Osteoblast (primary cell): ENCODE measurements at places on chromosomes 3 and 15. TPM values are rescaled to one million over a fixed set of nuclear protein-coding genes. Genes with fewer than 3 reads are reported as not detected.
A peak's percentile ranks its signal among the peaks of the same experiment; 100 is the strongest.

ENTPD3 gene
- 0.36 and 0.88 TPM in 2 replicates for total RNA-seq

DNA sequence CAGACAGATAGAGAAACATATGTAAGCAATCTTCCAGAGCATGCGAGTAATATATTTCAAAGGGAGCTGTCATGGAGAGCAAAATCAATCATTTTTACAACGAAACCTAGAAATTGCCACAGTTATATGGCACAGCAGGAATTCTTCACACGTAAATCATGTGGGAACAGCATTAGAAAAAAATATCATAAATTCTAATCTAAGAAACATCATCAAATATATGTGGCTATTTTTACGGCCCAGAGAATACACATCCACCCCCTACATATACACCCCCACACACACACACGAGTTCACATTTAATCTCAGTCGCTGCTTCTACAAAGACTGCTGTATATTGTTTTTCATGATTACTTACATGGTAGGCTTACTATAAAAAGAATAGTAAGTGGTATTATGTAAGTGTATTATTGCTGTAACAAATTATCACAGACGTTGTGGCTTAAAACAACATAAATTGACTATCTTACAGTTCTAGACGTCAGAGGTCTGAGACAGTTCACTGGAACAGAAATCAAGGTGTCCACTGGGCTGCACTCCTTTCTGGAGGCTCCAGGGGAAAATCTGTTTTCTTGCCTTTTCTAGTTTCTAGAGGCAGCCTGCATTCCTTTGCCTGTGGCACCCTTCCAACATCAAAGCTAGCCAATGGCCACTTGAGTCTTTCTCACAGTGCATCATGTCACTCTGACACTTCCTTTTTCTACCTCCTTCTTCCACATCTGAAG lies 363.3 kb downstream of the ULK4 start:
- H3K36me3 ChIP-seq: no peaks in the 10 kb centered on the region
- H3K4me1 ChIP-seq: no peaks in the 10 kb centered on the region
- no peak overlapping the region for H3K4me3 ChIP-seq
- DNase-seq: no peak
- H3K27ac ChIP-seq: no peak overlapping the region

- no peak overlapping the region for H3K27ac ChIP-seq
- H3K4me1 ChIP-seq: no peaks in the 10 kb centered on the region
- H3K4me3 ChIP-seq: no peak overlapping the region
- no peak for DNase-seq
- no peaks in the 10 kb centered on the region for H3K27me3 ChIP-seq
Measured at GRCh38 chr3:169563775-169564059, 99.8 kb downstream of the MECOM start.

IGF2BP2 gene
- total RNA-seq: 80.4 and 81.8 TPM in 2 replicates

MYO5C gene
- under 0.01 TPM in 2 replicates for total RNA-seq

- H3K27me3 ChIP-seq: no peaks in the 10 kb centered on the region
- peaks cover 18% of the 10 kb centered on the region for H3K36me3 ChIP-seq
- no peak for DNase-seq
- peaks cover 12% of the 10 kb centered on the region for H3K4me1 ChIP-seq
Measured at GRCh38 chr3:67602816-67603215, 51.6 kb downstream of the SUCLG2 start.

CADM2 gene
- total RNA-seq: 0.29 TPM in 1 of 2 replicates, not detected in the other

DNA sequence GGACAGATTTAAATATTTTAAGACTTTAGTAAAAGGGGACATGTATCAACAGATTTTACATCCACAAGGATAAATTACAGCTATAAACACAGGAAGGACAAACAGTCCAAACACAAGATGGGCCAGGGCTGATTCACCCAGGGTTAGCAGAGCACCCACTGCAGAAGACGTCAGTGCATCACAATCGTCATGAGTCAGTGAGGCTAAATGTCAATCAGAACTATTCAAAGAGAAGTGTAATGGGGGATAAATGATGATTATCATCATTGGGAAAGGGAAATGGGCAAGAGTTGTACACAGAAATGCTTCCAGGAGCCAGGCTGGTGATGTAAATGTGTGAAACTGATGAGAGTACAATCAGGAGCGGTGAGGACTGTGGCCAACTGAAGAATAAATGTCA lies 226.8 kb downstream of the PLCL2 start:
- DNase-seq: no peak
- peaks cover 3% of the 10 kb centered on the region for H3K4me1 ChIP-seq
- no peak overlapping the region for H3K27ac ChIP-seq
- no peaks in the 10 kb centered on the region for H3K27me3 ChIP-seq
- H3K36me3 ChIP-seq: no peaks in the 10 kb centered on the region

- H3K4me1 ChIP-seq: peaks cover 6% of the 10 kb centered on the region
- no peak overlapping the region for H3K4me3 ChIP-seq
- DNase-seq: no peak
Measured at GRCh38 chr3:45272032-45272810, 46.1 kb upstream of the TMEM158 start.

IL17RE gene
- 0.29 and 0.72 TPM in 2 replicates for total RNA-seq

GRCh38 chr3:48478626-48479555 lies 25.1 kb downstream of the SHISA5 start:
- H3K4me3 ChIP-seq: no peak overlapping the region
- H3K27me3 ChIP-seq: no peaks in the 10 kb centered on the region
- H3K36me3 ChIP-seq: peaks cover 6% of the 10 kb centered on the region
- no peak for DNase-seq
- H3K4me1 ChIP-seq: no peaks in the 10 kb centered on the region
- H3K27ac ChIP-seq: no peak overlapping the region

GRCh38 chr3:117756563-117756962 lies 1047.0 kb downstream of the TUSC7 start:
- no peak overlapping the region for H3K4me3 ChIP-seq
- H3K27me3 ChIP-seq: no peaks in the 10 kb centered on the region
- H3K36me3 ChIP-seq: no peaks in the 10 kb centered on the region
- no peak overlapping the region for H3K27ac ChIP-seq

- H3K36me3 ChIP-seq: no peaks in the 10 kb centered on the region
- peak overlapping the region; percentile 90 for H3K4me3 ChIP-seq
- peak overlapping the region; percentile 100 for H3K27ac ChIP-seq
- no peak for DNase-seq
Measured at GRCh38 chr3:100402256-100402655, 917 bp downstream of the LNP1 start.

GRCh38 chr15:98442379-98442833 lies 205.9 kb upstream of the IGF1R start:
- no peaks in the 10 kb centered on the region for H3K36me3 ChIP-seq
- H3K4me3 ChIP-seq: no peak overlapping the region
- no peaks in the 10 kb centered on the region for H3K4me1 ChIP-seq
- H3K27me3 ChIP-seq: no peaks in the 10 kb centered on the region

- H3K4me3 ChIP-seq: no peak overlapping the region
- no peaks in the 10 kb centered on the region for H3K4me1 ChIP-seq
- no peak overlapping the region for H3K27ac ChIP-seq
- H3K27me3 ChIP-seq: no peaks in the 10 kb centered on the region
- no peak for DNase-seq
- no peaks in the 10 kb centered on the region for H3K36me3 ChIP-seq
Measured at GRCh38 chr3:191972714-191973398, 511.9 kb downstream of the PYDC2 start.

GRCh38 chr15:40439960-40440742 lies 602 bp upstream of the BAHD1 start:
- peaks cover 47% of the 10 kb centered on the region for H3K27me3 ChIP-seq
- peaks cover 9% of the 10 kb centered on the region for H3K4me1 ChIP-seq
- H3K27ac ChIP-seq: no peak overlapping the region

GRCh38 chr3:195221015-195221853 lies 49.7 kb downstream of the XXYLT1 start:
- peak; percentile 66 for DNase-seq
- H3K27me3 ChIP-seq: no peaks in the 10 kb centered on the region
- no peak overlapping the region for H3K4me3 ChIP-seq
- no peaks in the 10 kb centered on the region for H3K36me3 ChIP-seq

DNA sequence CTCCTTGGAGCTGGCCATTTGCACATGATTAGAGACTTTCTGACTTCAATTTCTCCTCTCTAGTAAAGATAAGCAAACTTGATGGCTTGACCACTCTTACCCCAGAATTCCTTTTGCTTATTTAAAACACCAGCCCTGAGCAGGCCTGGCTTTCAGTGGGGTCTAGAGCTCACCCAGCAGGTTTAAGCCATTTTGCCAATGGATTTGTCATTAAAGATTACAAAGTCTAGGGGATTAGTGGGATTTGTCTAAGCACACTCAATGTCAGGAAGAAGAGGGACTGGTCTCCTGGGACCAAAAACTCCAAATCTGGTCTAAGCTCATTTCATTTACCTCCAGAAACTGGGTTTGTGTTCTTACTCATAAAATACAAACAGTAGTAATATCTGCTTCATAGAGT lies 57.3 kb upstream of the SNTN start:
- no peak overlapping the region for H3K27ac ChIP-seq
- no peak overlapping the region for H3K4me3 ChIP-seq
- no peak for DNase-seq

GRCh38 chr3:147513785-147514184 lies 104.6 kb downstream of the ZIC1 start:
- no peak overlapping the region for H3K27ac ChIP-seq
- no peaks in the 10 kb centered on the region for H3K27me3 ChIP-seq
- H3K4me3 ChIP-seq: no peak overlapping the region
- no peaks in the 10 kb centered on the region for H3K4me1 ChIP-seq
- DNase-seq: no peak

GRCh38 chr15:47908950-47909670 lies 191.8 kb downstream of the SEMA6D start:
- no peak overlapping the region for H3K27ac ChIP-seq
- H3K4me1 ChIP-seq: no peaks in the 10 kb centered on the region
- H3K4me3 ChIP-seq: no peak overlapping the region
- H3K27me3 ChIP-seq: no peaks in the 10 kb centered on the region
- no peaks in the 10 kb centered on the region for H3K36me3 ChIP-seq
- no peak for DNase-seq

GABRA5 gene
- total RNA-seq: not detected in 2 replicates

WWTR1 gene
- 79.3 and 84.7 TPM in 2 replicates for total RNA-seq

- DNase-seq: no peak
- no peaks in the 10 kb centered on the region for H3K4me1 ChIP-seq
- no peak overlapping the region for H3K27ac ChIP-seq
- no peaks in the 10 kb centered on the region for H3K36me3 ChIP-seq
Measured at GRCh38 chr3:148582126-148582525, 115.6 kb upstream of the AGTR1 start.

- no peak overlapping the region for H3K4me3 ChIP-seq
- H3K27ac ChIP-seq: no peak overlapping the region
- no peaks in the 10 kb centered on the region for H3K27me3 ChIP-seq
- DNase-seq: peak; percentile 82
- no peaks in the 10 kb centered on the region for H3K4me1 ChIP-seq
Measured at GRCh38 chr3:195768414-195768813, 43.3 kb downstream of the MUC4 start.

ZNF385D gene
- 2.5 and 2.9 TPM in 2 replicates for total RNA-seq

FEZF2 gene
- not detected in 2 replicates for total RNA-seq

DNA sequence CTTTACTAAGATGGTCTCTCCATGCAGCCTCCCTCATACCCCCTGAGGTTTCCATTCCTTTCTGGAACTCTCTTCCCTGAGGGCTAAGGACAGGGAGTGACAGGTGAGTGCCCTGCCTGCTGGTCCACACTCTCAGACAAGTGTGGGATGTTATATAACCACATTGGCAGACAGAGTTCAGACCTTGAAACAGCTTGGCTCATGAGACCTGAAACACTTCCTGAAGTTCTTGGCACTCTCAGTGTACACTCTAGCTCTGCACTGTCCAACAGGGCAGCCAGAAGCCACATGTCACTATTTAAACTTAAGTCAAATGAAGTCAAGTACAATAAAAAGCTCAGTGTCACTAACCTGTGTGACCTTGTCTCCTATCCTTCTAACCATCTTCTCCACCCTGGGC lies 188.5 kb downstream of the ZNF621 start:
- H3K27me3 ChIP-seq: no peaks in the 10 kb centered on the region
- H3K27ac ChIP-seq: no peak overlapping the region
- no peaks in the 10 kb centered on the region for H3K4me1 ChIP-seq
- DNase-seq: no peak
- H3K4me3 ChIP-seq: no peak overlapping the region

TSPAN3 gene
- total RNA-seq: 203 and 235 TPM in 2 replicates

- peak; percentile 42 for DNase-seq
- H3K27me3 ChIP-seq: no peaks in the 10 kb centered on the region
- H3K27ac ChIP-seq: no peak overlapping the region
- peaks cover 9% of the 10 kb centered on the region for H3K36me3 ChIP-seq
Measured at GRCh38 chr3:159989973-159990846, 1.6 kb downstream of the IL12A start.

- no peak overlapping the region for H3K4me3 ChIP-seq
- no peak for DNase-seq
- H3K27me3 ChIP-seq: no peaks in the 10 kb centered on the region
- H3K27ac ChIP-seq: no peak overlapping the region
Measured at GRCh38 chr3:71346061-71346460, 237.5 kb downstream of the FOXP1 start.

CKMT1A gene
- total RNA-seq: not detected in 2 replicates

DNA sequence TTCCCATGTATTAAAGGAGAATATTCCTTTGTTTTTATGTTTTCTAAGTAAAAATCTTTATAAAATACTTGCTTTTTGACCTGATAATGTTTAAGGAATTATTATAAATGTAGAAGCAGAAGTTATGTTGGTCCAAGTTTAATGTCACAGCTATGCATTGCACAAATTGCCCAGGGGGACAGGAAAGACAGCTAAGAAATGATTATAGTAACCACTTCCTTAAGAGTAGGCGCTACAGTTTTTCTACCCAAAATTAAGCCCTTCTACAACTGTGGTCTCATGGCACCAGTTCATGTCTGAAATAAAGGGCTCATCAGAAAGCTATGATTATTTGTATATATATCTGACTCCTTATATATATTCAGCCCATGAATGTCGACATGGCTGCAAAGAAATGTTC lies 176.4 kb downstream of the GBE1 start:
- DNase-seq: no peak
- no peaks in the 10 kb centered on the region for H3K27me3 ChIP-seq
- no peak overlapping the region for H3K4me3 ChIP-seq
- H3K4me1 ChIP-seq: no peaks in the 10 kb centered on the region

DNA sequence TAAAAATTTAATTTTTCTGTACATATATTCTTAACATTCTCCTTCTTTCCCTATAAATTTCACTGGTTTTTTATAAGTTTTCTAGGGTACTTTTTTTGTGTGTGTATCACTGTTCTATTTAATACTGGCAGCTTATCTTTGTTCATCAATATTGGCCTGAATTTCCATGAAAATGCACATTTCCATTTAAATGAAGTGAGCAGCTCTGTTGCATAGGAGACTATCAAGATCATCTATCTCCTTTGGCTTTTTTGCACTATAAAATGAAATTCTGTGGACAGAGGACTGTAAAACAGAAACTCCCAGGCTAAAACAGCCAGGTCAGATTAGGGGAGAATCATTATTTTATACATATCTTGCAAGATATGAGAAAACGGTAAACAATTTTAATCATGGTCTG lies 277.0 kb upstream of the ARL6 start:
- H3K36me3 ChIP-seq: no peaks in the 10 kb centered on the region
- H3K27me3 ChIP-seq: no peaks in the 10 kb centered on the region
- H3K27ac ChIP-seq: no peak overlapping the region
- no peaks in the 10 kb centered on the region for H3K4me1 ChIP-seq

- H3K27me3 ChIP-seq: peaks cover 3% of the 10 kb centered on the region
- H3K27ac ChIP-seq: no peak within 1 kb of the TSS
- no peaks in the 10 kb centered on the region for H3K4me1 ChIP-seq
- no peak within 1 kb of the TSS for H3K4me3 ChIP-seq
- DNase-seq: peak; percentile 41
Measured at GRCh38 chr3:74614107-74614967, at the start of gene CNTN3. CNTN3 (minus strand) TSS chr3:74614659; CDS start chr3:74521112, 93,547 bp downstream.

GRCh38 chr3:60578936-60579335 lies 672.3 kb downstream of the FHIT start:
- H3K27me3 ChIP-seq: no peaks in the 10 kb centered on the region
- no peak overlapping the region for H3K27ac ChIP-seq
- H3K4me3 ChIP-seq: no peak overlapping the region
